ENCODE measurements at places on chromosomes 16 and 17.

DNA sequence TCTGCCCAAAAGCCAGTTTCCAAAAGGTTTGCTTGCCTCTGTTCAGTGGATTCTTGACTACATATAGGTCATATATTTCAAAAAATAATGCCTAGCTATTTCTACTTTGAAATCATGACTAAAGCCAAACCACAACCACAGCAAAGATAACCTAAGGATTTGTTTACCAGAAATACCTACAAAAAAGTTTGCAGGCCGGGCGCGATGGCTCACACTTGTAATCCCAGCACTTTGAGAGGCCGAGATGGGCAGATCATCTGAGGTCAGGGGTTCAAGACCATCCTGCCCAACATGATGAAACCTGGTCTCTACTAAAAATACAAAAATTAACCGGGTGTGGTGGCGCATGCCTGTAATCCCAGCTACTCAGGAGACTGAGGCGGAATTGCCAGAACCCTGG is 15.2 kb downstream of the CARHSP1 start:
- no peak for DNase-seq

DNA sequence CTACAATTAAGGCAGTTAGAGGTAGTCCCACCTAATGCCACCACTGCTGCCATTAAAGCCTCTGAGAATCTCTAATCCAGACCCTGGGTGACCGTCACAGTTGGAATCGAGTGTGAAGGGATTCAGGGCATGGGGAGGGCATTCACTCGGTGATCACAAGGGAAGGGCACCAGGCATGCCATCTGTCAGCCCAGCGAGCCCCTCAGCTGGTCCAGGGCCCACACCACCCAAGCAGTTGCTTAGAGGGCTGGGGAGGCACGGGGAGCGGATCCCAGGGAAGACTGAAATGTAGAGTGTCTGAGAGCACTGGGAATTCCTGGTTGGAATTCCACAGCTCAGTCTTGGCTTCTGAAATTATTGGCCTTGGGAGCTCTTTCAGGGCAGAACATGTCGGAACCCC is 294.6 kb downstream of the CPPED1 start:
- DNase-seq: no peak

- no peak for DNase-seq
These were observed 36.1 kb downstream of the CMIP start for GRCh38 chr16:81480606-81481206.

GRCh38 chr17:79917902-79918484 is 78.8 kb upstream of the CBX4 start:
- no peak for DNase-seq

DNA sequence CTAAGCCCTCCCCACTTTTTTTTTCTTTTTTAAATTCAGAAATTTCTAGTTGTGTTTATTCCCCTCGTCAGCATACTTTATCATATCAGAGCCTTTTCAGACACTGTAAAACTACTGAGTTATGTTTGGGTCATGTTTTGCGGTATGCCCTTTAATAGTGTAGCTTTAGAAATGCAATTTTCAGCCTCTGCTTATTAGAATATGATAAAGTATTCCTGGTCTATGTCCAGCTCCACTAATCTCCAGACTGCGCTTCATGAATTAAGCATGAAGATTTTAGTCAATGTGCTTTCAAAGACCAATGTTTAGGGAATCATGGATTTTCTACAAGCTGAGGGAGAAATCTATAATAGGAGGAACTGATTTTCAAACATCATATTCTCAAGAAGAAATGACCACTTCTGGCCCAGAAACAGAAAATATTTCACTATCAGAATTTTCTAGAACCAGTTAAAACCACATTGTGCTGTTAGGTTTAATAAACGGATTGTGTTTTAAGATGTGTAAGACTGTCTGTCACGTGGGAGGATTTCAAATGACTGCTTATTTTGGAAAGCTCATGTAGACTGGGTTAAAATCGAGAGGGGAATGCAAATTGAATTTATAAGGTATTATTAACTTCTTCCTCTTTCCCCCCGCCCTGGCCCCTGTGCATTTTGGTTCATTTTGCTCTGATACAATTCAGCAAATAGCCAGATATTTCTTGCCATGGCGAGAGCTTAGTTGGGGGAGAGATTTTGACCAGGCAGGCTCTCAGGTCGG is 498.5 kb downstream of the WWOX start:
- no peak for DNase-seq

DNA sequence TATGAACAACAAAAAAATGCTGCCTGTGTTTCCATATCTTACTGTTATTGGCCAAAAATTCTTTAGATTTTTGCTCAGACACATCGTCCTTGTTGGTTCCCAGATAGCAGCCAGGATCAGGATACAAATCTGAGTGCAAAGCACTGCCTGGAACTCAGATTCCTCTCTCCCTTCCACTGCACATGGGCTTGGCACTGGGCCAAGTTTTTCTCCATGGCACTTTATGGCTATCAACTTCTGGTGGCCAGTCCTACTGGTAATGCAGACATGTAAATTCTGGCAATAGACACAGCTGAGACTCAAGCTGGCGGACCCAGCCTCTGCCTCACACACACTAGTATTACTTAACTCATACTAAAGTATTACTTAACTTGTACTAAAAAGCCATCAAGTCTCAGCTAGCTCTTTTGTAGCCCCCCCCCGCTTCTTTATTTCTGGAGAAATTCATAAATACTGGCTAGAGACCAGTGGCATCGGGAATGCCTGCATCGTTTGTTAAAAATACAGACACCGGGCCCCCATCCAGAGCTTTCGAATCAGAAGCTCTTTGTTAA is 181.2 kb upstream of the COX10 start:
- no peak for DNase-seq

- no peak for DNase-seq
These were observed 27.0 kb upstream of the RGS9 start for GRCh38 chr17:65109990-65110680.

GRCh38 chr17:11797803-11798202 is 199.5 kb downstream of the ZNF18 start:
- DNase-seq: no peak

GRCh38 chr17:14225254-14225980 is 11.2 kb downstream of the CDRT15 start:
- no peak for DNase-seq

DNA sequence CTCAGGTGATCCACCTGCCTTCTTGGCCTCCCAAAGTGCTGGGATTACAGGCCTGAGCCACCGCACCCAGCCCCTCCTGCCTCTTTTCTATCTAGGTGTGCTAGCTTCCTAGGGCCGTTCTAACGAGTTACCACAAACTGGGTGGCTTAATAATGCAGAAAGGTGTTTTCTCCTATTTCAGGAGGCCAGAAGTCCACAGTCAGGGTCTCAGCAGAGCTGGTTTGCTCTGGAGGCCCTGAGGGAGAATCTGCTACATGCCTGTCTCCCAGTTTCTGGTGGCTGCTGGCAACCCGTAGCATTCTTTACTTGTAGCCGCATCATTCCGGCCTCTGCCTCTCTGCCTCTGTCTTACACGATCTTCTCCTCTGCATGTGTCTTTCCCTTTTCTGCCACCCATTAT is 89.2 kb downstream of the NTN1 start:
- no peak for DNase-seq

DNA sequence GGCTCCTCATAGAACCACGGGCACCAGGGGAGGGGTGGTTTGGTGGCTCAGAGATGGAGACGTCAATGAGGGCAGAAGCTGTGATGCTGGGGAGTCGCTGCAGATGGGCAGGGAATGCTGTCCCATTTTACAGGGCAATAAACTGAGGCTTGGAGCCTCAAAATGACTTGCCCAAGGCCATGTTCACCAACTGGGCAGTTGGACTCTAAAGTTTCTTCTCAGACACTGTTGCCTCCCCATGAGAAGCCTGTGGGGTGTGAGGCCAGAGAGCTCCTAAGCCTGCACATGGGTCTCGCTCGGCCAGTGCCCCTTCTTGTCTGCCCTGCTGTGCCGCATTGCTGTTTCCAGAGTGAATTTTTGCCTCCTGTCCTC is 38.6 kb downstream of the CPNE2 start:
- no peak for DNase-seq

DNA sequence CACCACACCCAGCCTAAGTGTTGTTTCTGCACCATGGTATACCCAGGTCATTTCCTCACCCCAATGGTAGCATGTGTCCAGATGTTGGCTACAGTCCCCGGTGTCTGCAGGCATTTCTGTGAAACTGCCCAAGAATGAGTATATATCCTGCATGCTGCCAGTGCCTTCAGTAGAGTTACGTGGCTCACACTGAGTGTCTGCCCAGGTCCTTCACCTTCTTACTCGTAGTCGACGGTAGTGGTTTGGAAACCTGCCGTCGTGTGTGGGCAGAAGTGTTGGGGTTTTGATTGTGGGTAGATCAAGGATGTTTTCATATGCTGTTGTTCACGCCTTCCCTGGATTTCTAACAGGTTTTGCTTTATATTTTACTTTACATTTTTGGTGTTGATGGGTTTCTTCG is 16.8 kb downstream of the TCF25 start:
- no peak for DNase-seq

GRCh38 chr16:87306516-87306915 is 10.7 kb downstream of the C16orf95 start:
- DNase-seq: no peak

- no peak for DNase-seq
These were observed 29.9 kb downstream of the MIS12 start for GRCh38 chr17:5516060-5516792.

DNA sequence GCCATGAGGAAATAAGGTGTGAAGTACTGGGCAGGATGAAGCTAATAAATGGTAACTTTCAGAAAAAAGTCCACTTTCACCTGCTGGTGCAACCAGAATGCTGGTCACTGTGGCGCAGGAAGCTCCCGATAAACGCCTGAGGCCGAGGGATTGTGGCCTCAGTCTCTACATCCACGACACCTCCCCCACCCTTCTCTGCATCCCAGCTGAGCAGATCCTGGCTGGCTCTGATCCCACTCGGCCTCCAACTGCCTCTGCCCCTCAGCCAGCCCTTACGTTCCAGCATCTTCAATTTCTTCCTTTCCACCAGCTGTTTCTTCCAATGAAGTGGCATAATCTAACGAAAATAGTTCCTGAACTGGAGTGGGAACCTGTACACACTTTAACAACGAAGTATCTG is 49.5 kb downstream of the COX4I1 start:
- DNase-seq: no peak

DNA sequence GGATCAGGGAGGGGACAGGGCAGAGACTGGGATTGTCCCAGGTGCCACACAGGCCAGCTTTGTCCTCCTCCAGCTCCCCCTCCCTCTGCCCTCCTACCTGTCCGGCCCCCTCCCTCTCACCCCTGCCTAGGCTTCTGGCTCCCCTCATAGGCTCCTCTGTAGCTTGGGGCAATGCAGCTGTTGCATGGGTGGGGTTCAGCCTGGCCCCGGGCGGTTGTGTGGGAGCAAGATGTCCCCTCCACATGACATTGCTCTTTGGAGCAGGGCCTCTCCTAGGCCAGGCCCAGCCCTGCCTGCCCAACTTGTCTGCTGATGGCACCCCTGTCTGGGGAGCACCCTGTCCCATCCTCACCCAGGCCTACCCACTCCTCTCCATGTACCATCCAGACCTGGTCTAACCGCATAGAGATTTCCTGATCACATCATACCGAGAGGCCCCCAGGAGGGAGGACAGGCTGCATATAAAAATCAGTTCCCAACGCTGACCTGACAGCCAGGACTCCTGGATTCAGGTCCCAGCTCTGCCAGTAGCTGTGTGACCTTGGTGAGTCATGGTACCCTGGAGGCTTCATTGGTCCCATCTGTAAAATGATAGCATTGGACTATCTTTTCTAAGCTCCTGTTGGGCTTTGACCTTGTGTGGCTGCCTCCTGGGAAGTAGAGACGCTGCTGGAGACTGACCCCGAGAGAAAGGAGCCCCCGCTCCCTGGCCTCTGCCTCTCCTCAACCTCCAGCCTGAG is 48.8 kb upstream of the DLX4 start:
- DNase-seq: no peak
